ENCODE measurements at places on chromosomes 2 and 18.

GRCh38 chr2:98772536-98772935 is 41.6 kb upstream of the MGAT4A start:
- no peak for DNase-seq

DNA sequence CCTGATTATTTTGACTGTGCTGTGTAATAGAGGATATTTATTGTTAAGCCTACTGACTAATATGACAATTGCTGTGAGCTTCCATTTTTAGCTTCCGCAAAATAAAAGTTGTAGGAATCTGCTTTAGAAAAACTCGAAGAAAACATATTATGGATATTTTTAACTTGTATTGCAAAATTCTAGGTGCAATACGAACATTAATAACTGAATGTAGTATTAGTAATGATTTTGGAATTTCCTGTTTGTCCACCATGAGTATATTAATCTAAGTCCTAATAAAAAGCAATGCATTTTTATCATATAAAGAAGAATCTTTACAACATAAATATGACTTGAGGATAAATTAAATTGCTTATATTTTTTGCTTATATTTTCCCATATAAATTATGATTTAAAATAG is 2.4 kb upstream of the DSC3 start:
- no peak for DNase-seq

DNA sequence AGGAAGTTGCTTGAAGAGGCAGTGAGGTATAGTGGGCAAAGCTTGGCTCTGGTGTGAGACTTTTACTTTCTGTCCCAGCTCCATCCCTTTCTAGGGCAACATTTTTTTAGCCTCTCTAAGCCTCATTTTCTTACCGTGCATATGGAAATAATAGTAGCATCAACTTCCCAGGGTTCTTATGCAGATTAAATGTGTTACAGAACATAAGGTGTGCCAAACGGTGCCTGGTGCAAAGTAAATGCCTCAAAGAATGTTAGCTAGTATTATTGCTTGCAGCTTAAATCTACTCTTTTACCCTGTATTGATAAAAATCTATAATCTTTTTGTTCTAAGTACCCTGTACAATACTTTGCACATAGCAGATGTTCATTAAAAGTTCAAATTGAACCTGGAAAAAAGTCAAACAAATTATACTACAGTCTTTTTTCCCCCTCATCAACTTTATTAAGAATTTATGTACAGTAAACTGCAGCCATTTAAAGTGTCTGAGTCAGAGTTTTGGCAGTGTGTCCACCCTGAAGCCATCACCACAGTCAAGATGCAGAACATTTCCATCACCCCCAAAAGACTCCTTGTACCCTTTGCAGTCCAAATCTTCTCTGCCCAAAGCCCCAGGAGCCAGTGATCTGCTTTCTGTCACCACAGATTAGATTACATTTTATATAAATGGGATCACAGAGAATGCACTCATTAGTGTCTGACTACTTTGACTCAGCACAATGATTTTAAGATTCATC is 10.6 kb downstream of the MAPRE2 start:
- no peak for DNase-seq

DNA sequence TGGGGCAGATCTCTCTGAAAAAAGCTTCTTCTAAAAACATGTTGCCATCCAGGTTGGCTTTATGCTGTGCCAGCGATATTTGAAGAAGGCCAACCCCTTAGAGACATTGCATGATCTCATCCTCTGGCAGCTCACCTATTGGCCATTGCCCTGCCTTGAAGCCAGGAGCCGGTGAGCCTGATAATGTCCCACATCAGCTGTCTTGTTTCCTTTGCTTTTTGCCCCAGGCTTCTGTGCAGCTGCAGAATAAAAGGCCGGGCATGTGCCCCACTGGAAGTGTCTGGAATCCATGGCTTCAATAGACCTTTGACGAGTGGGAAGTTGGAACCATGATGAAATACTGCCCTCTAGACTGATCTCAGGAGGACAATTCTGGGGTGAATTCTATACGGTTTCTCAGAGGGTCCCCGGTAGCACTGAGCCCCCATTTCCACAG is 523.5 kb upstream of the ZEB2 start:
- DNase-seq = peak; percentile 64

DNA sequence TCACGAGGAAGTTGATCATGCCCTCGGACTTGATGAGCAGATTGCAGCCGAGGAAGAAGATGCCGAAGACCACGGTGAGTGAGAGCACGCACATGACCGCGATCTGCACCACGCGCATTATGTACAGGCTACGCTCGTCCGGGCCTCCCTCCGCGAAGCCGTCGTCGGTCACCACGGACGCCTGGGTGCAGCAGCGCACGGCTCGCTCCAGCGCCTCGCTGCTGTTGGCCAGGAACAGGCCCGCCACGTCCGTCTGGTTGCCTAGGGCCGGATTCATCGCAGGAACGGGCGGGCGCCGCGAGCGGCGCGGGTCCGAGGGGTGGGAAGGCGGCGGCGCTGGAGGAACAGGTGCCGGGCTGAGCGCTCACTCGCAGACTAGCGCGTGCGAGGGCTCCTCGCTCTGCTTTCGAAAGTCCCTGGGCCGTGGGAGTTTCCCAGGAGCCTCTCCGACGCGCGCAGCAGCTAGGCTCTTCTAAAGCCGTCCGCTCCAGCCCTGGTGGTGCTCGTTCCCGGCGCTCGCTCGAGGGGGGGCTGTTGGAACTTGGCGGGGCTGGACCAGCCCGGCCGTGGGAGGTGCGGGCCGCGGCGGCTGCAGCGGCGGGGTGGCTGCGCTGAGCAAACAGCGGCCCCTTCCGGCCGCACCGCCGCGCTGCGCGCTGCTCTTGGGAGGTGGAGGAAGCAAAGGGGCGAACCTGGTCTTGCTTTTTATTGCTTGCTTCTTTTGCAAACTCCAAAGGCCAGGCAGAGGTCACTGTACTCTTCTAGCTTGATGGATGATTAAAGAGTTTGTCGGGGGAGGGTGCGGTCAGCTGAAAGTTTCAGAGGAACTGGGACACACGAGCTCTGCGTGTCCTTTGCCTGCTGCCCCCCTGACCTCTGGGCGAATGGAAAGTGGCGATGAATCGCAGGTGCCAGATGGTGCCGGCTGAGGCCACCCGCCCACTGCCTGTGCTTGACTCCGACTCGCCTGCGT is at the start of gene RPRM:
Gene RPRM, minus strand, starts transcription at position 474 of the 973 bp plus-strand sequence. Its CDS starts 197 bp downstream, at position 277.
- peak; percentile 97 for DNase-seq

DNA sequence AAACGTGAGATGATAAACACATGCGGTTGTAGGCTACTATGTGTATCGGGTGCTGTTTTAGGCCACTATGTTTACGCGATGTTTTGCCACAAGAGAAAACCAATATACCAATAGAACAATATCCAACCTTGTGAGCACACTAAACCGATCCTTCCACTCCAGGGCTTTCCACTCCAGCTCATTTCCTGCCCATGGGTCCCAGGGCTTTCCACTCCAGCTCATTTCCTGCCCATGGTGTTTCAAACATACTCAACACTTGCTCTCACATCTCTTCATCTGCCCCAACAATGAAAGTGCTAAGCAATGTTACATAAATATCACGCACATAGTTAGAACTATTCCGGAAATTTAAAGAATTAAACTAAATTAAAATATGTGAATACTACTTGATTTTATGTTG is 80.0 kb downstream of the EPB41L3 start:
- no peak for DNase-seq

DNA sequence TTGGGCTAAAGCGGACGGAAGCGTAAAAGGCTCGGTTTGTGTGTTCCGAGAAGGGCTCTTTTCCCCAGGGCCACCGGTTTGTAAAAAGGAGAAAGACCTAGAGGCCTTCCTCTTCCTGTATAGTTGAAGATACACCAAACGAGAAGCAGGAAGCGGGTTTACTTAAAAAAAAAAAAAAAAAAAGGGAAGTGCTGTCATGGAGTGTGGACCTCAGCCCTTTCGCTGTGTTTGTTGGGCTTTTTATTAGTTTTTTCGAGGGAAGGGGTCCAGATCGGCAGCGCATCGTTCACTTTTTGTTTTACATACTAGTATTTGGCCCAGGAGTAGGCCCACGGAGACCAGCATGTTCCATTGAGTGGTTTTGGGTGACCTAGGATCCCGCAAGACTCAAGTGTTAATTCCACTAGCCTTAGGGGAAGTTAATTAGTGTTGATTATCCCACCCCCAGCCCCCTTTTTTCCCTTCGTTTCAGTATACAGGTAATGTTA is 676 bp downstream of the ACTR2 start:
- DNase-seq = no peak

DNA sequence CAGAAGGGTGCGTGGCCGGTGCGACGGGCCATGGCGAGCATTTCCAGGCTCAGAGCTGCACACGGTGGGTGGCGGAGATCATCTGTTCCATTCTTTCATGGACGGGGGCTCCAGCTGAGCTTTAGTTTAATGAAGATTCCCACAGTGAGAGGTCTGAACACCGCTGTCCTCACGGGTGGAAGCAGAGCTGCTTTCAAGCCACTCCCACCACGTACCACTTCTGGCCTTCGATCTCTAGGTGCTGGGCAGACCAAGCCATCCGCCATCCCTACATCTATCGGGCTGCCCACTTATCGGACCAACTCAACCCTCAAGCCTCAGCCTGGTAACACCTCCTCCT is 18.5 kb downstream of the GPR35 start:
- DNase-seq = no peak

- no peak for DNase-seq
Observed at GRCh38 chr18:64283059-64283458, 134.2 kb upstream of the LINC00305 start.

- peak; percentile 49 for DNase-seq
Observed at GRCh38 chr2:217573571-217573970, 429.2 kb downstream of the TNS1 start.

- DNase-seq = no peak
Observed at GRCh38 chr2:10905862-10906143, 5.9 kb upstream of the KCNF1 start.

GRCh38 chr2:154706660-154707059 is 8.2 kb downstream of the KCNJ3 start:
- DNase-seq = no peak

- DNase-seq = no peak
Observed at GRCh38 chr2:39881494-39881893, 102.4 kb upstream of the THUMPD2 start.

DNA sequence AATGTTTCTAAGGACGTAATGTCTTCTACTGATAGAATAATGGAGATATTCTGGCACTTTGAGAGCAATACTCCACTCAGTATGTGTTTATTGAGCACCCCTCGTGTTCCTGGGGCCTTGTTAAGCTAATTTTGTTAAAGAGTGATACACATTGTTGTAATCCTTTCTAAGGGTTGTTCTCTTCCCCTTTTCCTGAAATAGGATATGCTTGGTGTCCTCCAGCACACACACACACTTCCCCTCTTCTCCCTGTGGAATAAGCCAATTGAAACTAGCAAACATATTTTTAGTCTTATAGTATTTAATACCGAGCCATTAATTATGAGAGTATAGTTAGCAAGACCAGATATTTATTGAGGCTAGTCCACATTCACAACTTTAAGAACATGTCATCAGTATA is 114.1 kb downstream of the CRIM1 start:
- DNase-seq = no peak

GRCh38 chr2:47899915-47900816 is 6.1 kb downstream of the FBXO11 start:
- DNase-seq = peak; percentile 25

DNA sequence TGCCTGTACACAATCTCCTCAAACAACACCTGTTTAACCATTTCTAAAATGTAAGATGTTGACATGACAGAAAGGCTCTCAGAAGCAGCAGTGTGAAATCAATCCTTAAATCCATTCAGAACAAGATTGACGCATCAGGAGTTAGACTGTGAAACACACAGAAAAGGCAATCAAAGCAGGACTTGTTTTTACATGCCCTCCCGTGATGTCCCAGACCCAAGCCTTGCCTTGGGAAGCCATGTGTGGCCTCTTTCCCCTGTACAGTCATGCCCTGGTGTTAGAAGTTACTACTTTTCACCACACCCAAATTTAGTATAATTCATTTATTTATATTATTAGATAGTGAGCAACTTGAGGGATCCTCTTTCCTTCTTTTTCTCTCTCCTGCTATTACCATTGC is 115.7 kb downstream of the NCKAP5 start:
- no peak for DNase-seq

GRCh38 chr18:24068945-24069693 is 54.6 kb downstream of the TTC39C start:
- no peak for DNase-seq

- no peak for DNase-seq
Observed at GRCh38 chr2:28567061-28567471, 71.2 kb downstream of the PLB1 start.

- no peak for DNase-seq
Observed at GRCh38 chr2:231662811-231663457, 45.4 kb upstream of the PTMA start.

DNA sequence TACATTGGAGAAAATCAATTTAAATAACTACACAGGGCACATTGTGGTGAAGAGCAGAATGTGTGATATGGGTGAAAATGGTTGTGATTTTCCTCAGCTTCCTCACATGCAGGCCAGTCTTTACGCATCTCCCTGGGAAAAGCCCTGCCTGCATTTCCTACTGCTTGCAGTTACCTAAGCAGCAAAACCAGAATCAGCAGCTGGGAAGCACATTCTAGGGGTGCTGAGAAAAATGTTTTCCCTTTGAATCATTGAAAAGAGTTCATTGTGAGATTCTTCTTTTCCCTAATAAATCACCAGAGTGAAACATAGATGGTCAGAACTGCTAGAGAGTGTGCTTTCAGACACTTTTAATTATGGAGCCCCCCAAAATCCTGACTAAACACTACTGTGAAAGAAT is 656.0 kb downstream of the TDRD15 start:
- no peak for DNase-seq

DNA sequence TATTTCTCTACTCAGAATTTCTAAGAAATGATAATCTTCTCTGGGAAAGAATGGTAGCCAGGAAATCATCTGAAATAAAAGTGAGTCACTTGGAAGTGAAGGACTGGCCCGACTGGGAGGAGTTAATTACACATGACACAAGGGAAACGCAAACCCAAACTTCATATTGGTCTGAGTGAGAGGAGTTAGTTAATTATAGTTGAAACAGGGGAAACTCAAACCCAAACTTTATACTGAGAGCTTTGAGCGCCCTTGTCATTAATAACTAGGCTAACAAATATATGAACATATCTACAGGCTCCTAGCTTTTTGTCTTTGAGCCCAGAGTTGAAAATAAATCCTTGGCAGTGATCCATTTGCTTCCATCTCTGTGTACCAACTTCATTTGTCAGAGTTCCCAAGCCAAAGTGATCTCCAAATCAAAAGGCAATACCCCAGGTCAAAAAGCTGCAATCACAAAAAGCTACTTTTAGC is 187.8 kb upstream of the COL3A1 start:
- peak; percentile 2 for DNase-seq

DNA sequence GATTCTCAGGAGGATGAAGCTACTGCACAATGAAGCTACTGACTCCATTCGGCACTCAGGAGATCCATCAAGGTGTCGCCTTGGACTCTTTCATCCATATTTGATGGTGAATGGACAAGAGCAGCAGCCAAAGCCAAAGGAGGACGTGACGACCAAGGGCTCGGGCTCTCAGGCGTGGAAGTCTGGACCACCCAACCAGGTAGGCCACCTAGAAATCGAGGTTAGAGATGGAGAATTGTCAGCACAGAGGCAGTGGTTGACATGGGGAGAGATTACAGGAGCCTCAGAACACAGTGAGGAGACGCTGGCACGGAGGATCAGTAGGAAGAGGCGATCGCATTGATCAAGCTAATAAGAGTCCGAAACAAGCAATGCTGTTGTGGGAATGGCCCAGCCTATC is 240.5 kb upstream of the ID2 start:
- no peak for DNase-seq

Data from ELF-1 (cell line).